Stimulated activated CD8-positive, alpha-beta memory T cell treated with anti-CD3 and anti-CD28 coated beads, Interleukin-2, amount 100 ng/mL, for 1 hour (primary cell): ENCODE measurements at places on chromosomes 7 and 10.

- no peak for DNase-seq
These were observed 80.1 kb downstream of the THSD7A start for GRCh38 chr7:11751807-11752389.

- no peak for DNase-seq
These were observed 222.9 kb upstream of the KMT2E start for GRCh38 chr7:104791080-104791479.

GRCh38 chr10:112698133-112698817 is 251.3 kb downstream of the VTI1A start:
- DNase-seq: no peak

- DNase-seq: no peak
These were observed 273.1 kb downstream of the GLRX3 start for GRCh38 chr10:130409331-130409730.

DNA sequence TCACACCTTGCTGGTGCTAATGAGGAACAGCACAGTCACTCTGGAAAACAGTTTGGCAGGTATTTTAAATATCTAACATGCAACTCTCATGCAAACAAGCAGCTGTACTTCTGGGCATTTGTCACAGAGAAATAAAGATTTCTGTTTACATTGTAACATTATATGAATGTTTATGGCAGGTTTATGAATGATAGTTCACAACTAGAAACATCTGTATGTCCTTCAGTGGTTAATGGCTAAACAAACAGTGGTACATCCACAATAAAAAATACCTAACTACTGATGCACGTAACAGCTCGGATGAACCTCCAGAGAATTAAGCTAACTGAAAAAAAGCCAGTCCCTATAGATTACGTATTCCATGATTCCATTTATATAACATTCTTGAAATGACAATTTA is 109.6 kb downstream of the GPR37 start:
- no peak for DNase-seq

DNA sequence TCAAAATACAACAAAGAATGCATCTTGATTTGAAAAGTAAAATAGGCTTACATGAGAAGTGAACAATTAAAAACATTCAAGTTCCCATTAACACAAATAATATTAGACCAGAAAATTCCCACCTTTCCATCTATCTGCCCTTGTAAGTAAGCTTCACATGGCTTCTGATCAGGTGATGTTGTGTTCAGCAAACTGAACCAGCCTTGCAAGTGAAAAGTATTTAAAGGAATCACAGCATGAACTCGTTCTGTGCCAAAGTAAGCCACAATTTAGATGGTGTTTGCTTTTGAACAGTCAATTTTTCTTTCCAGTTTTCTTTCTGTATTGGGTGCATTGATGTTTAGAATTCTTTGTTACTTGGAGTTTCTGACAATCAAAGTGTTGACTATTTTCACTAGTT is 347.9 kb downstream of the TNS3 start:
- DNase-seq: no peak

DNA sequence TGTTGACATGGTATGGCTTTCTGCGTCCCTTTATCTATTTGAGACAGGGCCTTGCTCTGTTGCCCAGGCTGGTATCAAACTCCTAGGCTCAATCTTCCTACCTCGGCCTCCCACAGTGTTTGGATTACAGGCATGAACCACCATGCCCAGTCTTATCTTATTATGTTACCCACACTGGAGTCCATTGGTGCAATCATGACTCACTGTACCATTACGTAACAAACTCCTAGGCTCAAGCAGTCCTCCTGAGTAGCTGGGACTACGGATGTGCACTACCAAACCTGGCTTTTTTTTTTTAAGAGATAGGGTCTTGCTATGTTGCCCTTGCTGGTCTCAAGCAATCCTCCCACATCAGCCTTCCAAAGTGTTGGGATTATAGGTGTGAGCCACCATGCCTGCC is 66.7 kb downstream of the CCDC3 start:
- no peak for DNase-seq

DNA sequence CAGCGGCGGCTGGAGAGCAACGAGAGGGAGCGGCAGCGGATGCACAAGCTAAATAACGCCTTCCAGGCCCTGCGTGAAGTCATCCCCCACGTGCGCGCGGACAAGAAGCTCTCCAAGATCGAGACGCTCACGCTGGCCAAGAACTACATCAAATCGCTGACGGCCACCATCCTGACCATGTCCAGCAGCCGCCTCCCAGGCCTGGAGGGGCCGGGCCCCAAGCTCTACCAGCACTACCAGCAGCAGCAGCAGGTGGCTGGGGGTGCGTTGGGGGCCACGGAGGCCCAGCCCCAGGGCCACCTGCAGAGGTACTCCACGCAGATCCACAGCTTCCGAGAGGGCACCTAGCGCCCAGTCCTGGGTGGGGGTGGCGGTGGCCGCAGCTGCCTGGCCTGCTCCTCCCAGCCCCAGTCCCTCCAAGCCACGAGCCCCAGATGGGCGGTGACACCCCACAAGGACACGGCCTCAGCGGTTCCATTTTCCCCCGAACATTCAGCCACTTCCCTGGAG is 1.3 kb downstream of the BHLHA15 start:
- DNase-seq: no peak

DNA sequence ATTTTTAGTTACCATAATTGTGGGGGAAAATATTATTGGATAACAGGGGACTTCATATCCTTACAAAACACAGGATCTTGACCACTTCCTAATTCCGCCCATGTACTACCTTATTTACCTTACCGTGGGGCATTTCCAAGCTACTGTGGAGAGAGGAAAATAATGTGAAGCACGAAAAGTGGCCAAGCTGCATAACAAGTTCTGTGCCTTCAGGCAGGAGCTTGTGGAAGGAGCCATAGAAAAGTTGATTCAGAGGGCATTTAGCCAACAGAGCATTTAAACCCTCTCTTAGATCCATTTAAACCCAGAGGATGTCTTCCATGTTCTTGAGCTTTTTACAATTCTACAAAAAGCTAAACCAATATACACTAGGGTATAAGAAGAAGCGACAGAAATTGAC is 41.6 kb downstream of the DNAJB9 start:
- no peak for DNase-seq

DNA sequence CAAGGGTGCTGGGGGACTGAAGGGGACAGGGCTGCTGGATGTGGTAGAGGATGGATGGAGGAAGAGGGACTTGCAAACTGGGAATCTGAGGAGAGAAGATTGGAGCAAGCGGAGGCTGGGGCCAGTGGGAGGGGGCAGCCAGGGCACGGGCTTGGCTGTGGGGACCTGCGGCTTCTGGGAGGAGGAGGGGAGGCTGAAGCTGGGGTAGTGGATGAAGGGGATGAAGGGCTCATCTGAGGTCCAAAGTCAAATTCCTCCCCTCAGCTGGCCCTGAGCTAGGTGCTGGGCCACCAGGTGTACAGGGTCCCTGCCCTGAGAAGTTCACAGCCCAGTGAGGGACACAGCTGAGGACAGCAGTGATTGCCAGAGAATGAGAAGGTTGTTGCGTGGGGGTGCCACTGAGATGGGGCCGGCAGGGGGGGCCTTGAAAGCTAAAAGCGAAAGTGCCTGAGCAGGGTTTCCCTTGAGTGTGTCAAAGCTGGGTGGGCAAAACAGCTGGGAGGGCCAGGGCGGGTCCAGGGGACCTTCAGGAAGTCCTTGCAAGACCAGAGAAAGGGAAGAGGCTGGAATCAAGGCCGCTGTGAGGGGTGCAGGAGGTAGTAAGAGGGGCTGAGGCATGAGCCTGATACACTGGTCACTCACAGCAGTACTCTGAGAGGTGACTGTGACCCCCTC is 75.2 kb downstream of the MYL10 start:
- DNase-seq: no peak

GRCh38 chr7:158763454-158764033 is 58.9 kb upstream of the NCAPG2 start:
- no peak for DNase-seq

DNA sequence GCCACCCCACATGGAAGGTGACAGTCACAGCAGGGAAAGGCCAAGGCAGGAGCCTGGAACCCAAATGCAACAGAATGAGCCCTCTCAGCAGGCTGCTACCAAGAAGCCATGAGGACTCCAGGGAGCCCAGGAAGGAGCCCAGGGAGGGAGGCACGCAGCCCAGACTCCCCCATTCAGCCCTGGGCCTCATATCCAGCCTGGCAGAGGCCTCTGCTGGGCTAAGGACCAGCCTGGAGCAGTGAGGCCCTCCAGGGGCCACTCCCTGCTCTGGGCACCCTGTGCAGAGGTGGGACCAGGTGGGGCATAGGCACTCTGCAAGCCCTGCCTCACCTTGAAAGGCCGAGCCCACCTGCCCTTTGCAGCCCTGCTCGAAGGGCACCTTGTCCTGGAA is 25.8 kb upstream of the ZNF488 start:
- no peak for DNase-seq

GRCh38 chr10:96968682-96969423 is 136.8 kb downstream of the LCOR start:
- DNase-seq: no peak

DNA sequence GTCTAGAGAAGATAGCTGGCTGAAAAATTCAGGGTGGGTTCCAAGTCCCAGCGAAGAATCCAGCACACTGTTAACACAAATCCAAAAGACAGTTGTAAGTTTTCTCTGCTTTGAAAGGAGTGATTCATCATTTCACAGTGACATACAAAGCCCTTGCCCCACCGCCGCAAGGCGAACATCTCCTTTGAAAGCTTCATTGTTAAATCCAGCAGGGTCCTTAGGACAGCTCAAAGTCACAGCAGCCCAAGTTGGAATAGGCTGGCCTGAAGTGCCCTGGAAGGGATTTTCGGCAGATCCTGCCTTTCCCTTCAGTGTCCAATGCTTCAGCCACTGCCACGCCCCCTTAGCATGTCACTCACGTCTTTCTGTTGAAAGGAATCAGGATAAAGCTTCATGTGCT is 526.1 kb downstream of the CALN1 start:
- DNase-seq: no peak

DNA sequence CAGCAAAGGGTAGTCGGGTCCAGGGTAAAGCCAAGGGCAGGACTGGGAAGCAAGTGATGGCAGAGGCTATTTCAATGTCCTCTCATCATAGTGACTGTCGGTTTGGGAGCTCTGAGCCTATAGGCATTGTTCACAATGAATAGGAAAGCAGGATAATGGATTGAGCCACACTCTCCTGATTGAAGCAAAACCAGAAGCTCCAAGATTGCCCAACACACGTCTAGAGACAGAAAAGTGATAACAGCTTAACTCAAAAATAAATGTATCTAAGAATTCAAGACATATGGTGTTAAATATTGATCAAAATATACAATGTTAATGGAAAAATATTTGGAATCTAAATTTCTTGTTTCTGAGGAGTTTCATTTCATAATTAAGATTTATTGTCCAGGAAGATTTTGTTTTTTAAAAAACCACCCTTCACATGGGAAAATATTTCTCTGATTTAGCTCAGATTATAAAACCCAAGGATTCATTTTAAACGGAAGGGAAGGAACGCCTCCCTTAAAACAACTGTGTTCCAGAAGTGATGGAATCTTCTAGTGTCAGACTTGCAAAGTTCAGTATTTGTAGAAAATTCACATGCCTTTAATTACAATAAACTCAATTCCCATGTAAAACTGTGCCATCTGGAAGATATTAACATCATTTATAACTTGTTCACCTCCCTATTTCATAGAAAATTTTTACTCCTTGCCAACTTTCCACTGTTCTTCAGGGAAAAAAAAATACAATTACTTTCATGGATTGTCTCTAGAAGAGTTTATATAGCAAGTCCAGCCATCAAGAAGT is 54.5 kb downstream of the NRP1 start:
- no peak for DNase-seq

DNA sequence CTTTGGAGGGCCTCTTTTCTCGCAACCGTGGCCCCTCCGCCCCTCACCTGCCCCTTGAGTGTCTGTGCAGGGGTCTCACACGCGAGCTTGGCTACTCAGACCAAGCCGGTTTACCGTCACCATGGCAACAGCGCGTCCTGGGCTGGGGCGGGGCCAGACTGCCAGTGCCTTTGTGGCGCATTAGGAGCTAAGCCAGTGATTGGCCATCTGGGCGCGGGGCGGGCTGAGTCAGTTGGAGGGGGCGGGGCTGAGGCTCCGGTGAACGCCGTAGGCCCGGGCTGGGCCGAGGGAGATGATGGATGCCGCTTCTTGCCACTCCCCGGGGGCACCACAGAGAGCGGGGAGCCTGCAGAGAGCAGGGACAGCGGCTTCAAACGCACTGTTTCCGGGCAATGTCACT is 48.7 kb upstream of the FXYD4 start:
- DNase-seq: peak; percentile 67

GRCh38 chr7:1059200-1060091 is 15.1 kb downstream of the GPR146 start:
- DNase-seq: no peak

DNA sequence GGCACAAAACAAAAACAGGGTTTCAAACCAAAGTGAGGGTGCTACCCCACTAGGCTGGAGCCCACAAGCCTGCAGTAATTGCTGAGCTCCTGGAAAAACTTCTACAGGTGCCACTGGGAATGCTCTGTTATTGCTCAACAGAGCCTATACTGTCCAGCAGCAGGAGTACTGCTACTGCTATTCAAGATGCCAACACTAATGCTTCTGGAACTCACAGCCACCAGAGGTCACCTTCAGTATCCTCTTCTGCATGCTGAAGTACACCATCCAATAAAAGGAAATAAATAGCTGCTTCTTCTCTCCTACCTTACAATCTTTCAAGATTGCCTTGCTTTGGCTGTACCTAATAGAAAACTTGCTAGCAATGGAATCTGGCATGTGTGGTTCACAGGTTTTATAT is 222.0 kb downstream of the LRRN3 start:
- DNase-seq: no peak

DNA sequence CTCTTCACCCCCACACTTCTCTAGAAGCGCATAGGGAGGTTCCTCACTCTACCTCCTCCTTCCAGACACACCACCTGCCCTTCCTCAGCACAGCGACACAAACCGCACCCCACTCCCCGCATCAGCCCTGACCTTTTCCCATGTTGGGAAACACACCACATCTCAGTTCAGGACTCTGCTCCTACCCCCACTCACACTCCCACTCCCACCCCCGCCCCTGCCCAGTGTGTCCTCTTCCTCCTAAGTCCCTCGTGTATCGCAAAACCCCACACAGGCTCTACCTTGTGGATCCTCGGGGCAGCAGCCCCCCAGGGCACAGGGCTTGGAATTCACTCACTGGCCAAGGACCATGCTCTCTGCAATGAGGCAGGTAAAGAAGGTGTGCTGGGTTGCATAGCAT is 4.2 kb upstream of the AOC1 start:
- DNase-seq: no peak

DNA sequence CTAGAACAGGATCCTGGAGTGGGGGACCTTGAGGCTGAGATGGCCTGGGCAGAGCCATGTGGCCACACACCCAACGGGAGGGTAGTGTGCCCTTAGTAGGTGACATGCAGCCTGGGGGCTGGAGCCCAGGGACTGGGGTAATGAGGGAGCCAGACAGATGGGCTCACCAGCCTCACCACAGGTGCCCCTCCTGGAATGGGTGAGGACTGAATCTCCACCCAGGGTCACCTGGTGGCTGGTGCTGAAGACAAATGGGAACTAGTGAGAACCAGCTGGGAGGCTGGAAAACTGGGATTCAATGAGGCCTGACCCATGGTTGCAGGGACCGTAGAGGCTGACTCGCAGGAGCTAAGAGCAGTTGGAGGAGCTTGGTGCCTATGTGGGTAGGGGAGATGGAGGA is 6.1 kb downstream of the ZP3 start:
- no peak for DNase-seq

- DNase-seq: no peak
These were observed 228.6 kb downstream of the FGFR2 start for GRCh38 chr10:121369616-121370015.
